HAP-1 (cell line): ENCODE measurements at places on chromosomes 1 and 21.

GRCh38 chr21:38900499-38900898, 94.8 kb downstream of the ETS2 start:
- DNase-seq: no peak

DNA sequence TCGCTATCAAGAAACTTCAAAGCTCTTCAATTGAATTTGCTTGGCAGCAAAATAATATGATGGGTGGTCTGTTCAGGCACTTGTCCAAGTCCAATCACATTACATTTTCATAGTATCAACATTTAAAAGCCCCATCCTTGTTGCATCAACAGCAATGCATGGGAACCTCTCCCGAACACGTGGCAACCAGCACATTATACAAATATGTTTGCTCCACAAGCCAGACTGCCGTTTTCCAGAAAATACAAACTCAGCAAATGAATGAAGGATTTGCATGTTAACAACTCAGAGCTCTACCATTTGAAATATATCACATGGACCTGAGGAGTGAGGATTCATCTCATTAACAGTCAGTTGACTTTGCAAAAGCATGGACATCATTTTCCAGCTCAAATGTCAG, 20.0 kb upstream of the LYPLAL1 start:
- no peak for DNase-seq

GRCh38 chr1:18037651-18038050, 69.9 kb upstream of the IGSF21 start:
- DNase-seq: no peak

GRCh38 chr1:178500936-178501554, 4.3 kb upstream of the CLEC20A start:
- no peak for DNase-seq

GRCh38 chr1:201917362-201918033, 28.8 kb downstream of the SHISA4 start:
- DNase-seq: no peak

DNA sequence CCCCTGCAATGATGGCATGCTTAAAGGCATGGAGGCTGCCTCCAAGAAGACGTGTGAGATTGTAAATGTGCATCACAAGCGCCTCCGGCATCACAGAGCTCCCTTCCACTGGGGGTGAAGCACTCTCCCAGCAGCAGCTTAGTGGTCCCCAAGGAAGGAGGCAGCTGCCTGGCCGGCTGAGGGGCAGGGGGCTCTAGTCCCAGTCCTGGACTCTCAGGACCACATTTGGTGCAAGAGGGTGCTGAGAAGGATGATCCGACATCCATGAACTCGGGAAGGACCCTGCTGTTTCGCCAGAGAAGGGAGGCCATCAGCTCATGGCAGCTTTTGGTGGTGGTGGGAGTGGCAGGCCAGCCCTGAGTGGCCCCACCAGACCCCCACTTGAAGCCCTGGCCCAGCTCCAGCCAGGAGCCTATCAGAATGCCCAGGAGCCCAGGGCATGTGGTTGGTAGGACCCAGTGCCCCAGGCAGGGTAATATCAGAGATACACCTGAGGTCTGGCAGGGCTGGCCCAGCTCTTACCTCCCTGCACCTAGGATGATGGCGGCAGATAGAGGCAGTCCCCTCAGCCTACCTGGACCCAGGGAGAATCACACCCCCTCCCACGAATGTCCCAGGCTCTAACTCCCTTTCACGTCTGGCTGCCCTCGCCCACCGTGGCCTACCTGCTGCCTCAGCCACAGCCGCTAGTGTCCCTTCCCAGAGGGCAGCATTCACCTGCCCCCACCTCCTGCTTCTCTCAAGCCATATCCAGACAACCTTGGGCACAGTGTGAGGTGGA, 2.4 kb upstream of the WNT9A start:
- DNase-seq: no peak

- peak; percentile 56 for DNase-seq
Observed at GRCh38 chr21:36747815-36748383, 49.0 kb downstream of the SIM2 start.

- DNase-seq: no peak
Observed at GRCh38 chr1:26345718-26346117, 8.2 kb downstream of the CRYBG2 start.

GRCh38 chr1:110242731-110243130, 32.6 kb downstream of the KCNC4 start:
- no peak for DNase-seq

DNA sequence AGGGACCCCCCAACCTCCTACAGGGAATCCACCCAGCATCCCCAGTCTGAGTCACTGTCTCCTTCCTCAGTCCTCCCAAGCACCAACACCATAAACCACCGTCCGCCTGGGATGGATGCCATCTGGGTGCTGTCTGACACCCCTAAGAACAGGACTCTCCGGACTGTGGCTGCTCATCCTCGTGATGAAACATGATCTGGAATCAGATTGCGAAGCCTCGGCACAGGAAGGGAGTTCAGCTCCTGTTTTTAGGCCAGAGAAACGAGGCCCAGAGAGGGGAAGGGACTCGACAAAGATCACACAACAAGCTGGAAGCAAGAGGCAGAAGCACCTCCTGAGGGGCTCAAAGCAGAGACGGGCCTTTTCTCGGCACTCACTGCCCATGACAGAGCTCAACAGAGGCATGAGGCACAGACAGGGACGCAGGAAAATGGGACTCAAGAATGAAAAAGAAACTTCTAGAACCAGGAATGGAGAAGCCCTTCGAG, 8.4 kb downstream of the KCNN3 start:
- no peak for DNase-seq

DNA sequence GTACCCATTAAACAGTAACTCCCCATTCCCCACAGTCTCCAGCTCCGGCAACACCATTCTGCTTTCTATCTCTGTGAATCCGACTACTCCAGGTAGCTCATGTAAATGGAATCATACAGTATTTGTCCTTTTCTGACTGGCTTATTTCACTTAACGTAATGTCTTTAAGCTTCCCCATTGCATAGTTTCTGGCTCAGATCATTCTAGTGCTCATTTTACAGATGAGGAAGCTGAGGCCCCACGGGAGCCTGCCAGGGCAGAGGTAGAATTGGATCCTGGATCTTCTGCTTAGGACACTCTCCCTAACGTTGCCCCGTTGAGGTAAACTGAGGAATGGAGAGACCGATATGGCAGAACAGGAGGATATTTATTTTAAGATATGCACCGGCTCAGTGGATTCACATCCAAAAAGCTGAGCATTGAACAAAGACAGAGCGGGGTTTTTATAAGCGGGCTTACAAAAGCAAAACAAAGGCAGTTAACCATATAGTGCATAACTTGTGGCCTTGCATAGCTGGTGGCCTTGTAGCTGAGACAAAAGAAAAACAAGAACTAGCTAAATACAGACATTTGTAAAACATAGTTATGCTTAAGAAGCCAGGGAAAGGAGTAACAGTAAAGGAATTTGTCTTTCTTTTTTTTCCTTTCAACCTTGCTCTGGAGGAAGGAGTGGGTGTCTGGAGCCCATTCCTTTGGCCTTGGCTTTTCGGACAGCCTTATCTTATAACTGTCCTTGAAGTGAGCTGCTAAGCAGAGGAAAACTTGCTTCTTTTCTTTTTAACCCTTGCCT, 15.3 kb upstream of the KLHDC8A start:
- DNase-seq: peak; percentile 61

DNA sequence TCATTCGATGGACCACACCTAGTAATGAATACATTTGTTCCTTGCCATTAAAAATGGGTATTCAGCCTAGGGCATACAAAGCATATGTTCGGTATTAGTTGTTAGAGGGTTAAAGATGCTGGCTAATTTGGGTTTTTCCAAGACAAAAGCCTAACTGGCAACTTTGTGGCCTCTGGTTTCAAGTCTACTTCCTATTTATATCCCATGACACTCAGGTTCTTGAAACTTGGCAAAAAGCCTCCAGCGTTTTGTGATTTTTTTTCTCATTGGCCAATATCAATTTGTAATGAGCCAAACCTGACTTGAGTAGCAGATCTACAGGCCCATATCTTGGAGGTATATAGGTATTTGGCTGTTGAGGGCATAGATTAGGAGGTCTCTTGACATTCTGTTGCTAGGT, 75.3 kb downstream of the C1orf21 start:
- DNase-seq: no peak

- peak; percentile 28 for DNase-seq
Observed at GRCh38 chr1:234322979-234323378, 50.3 kb upstream of the COA6 start.

DNA sequence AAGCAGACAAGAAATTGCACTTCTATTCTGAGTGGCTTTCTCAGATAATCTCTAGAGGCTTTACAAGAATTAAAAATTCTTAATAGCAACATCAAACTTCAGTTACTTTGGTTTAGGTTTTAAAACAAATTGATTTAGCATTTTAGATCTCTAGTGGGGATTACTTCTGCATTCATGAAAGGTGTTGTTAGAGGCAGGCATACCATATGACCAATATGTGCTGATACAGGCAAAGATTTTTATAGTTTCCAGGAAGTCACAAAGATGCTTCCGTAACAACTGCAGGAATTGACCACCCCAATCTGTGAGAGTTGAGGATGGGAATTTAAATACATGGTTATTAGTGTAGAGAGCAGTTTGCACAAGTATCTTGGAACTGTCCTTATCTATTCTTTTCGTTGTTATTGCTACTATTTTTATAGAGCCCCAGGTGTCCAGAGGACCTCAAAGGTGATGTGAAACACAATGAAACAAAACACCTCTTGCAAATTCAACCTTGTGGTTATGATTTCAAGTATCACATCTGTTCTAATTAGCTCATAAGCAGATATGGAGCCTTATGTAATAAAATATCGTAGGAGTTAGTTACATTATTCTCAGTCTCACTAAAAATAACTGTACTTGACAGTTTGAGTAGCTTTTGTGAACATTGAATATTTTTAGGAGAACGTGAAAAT, 512.7 kb upstream of the ADGRL4 start:
- no peak for DNase-seq

GRCh38 chr21:22450507-22450906, 1452.3 kb downstream of the NCAM2 start:
- no peak for DNase-seq

GRCh38 chr1:40982721-40983120, 3.2 kb downstream of the CTPS1 start:
- DNase-seq: no peak

DNA sequence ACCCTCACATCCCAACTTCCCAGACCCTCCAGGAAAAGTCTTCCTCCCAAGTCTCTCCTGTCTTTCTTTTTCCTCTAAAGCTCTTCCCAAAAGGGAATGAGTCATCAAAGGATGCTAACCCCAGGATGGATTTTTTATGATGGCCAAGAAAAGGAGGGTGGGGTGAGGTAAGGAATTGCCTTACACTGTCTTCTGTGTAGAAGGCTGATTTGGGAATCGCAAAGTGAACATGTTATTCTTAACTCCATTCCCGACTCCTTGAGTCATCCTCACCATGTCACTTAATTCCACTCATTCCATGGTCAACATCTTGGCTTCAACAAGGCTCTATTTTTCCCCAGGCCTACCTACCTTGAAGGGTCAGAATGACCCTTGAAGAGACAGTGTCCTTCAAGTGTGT, 44.0 kb downstream of the TBX15 start:
- no peak for DNase-seq

DNA sequence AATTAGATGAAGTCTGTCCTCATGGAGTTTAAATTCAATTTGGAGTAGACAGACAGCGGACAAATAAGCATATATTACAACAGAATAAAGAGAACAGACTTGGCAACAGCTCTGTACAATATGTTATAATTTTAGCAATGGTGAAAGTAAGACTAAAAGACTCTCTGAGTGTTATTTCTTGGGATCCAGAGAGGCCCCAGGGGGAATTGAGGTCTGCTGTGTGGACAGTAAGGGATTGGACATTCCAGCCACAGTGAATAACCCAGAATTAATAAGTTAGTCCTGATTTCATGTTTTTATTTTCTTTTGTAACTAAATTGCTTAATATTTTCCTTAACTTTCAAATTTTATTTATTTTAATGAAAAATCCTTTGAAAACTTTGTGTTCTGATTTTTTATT, 101.7 kb downstream of the PATJ start:
- DNase-seq: no peak

DNA sequence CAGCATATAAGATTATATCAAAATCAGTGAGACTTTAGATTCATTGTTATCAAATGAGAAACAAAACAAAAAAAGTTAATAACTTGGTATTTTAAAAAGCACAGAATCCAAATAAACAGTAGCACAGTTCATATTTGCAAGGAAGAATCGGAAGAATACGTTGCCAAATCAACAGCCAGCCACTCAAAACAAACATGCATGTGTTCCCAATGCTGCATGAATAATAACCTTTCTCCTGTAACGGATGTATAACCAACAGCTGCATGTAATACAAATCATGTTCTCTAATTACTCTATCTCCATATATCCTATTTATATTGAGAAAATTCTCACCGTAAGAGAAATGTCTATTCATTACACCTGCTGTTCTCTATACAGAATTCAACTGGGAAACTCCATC, 98.9 kb upstream of the FOXD3 start:
- DNase-seq: no peak

GRCh38 chr1:183432548-183432875, 14.3 kb upstream of the NMNAT2 start:
- no peak for DNase-seq

DNA sequence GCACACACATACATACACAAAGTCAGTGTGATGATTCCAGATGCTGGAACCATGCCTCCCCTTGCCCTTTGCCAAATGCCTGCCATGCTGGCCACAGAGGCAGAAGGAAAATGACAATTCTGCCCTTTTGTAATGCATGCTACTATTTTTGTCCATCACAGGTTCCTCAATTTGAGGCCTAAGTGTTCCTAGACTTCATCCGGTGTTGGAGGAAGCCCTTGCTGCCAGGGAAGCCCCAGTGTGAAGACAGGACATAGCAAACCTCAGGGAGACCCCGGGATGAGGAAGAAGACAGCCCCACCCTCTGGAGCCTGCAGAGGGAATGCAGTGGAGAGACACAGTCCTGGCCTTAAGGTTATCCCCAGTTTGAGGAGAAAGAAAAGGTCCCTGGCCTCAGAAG, 14.4 kb downstream of the PRR9 start:
- no peak for DNase-seq
